ENCODE measurements at places on chromosomes 1 and 21.

- DNase-seq = no peak
Measured at GRCh38 chr1:227885135-227885647, 62.5 kb downstream of the WNT9A start.

GRCh38 chr1:115466433-115466832 is 128.4 kb upstream of the NGF start:
- no peak for DNase-seq

DNA sequence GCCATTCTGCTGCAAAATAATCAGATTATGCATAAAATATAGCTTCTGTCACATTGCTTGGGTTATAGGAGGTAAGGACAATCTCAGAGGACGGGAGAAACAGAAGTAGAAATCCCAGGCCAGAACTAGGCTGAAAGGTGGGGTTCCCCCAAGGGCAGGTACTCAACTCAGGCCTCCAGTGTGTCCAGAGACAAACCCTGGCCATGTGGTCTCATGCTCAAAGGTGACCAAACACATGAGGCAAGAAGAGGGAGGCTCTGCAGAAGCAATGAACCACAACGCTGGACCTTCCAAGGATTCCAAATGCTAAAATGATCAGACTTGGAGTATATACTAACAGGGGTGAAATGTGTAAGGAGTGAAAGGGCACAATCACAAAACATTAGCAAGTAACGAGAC is 103.8 kb downstream of the DMRTB1 start:
- DNase-seq = no peak

DNA sequence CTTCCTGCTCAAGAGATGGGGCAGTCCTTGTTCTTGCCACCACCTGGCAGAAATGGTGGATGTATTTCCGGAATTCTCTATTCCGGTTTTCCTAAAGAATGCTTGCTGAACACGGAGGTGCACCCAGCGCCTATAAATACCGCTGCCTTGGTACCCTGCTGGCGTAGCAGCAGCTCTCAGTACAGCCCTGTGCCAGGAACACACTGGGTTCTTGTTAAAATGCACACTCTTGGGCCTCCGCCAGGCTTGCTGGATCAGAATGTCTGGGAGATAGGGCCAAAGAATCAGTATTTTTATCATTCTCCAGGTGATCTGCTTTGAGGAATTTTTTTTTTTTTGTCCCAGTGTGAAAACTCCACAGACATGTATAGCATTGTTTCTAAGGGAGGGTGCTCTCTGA is 54.2 kb downstream of the IGSF5 start:
- no peak for DNase-seq

- DNase-seq = no peak
Measured at GRCh38 chr1:78101514-78101913, 55.7 kb downstream of the GIPC2 start.

DNA sequence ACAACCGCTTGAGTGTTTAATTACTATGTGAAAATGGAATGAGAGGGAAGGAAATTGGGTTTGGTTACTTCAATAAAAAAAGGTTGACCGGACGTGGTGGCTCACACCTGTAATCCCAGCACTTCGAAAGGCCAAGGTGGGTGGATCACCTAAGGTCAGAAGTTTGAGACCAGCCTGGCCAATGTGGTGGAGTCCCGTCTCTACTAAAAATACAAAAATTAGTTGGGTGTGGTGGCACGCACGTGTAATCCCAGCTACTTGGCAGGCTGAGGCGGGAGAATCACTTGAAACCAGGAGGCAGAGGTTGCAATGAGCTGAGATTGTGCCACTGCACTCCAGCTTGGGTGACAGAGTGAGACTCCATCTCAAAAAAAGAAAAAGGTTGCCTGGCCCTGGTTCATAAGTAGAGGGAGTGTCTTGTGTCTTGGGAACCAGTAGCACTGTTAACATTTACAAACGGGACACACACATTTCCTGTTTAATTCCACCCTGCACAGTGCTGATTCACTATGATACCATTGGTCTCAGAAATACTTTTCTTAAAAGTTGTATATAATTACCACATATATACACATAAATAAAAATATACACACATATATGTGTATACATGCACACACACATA is 27.6 kb upstream of the CLDN14 start:
- DNase-seq = no peak

DNA sequence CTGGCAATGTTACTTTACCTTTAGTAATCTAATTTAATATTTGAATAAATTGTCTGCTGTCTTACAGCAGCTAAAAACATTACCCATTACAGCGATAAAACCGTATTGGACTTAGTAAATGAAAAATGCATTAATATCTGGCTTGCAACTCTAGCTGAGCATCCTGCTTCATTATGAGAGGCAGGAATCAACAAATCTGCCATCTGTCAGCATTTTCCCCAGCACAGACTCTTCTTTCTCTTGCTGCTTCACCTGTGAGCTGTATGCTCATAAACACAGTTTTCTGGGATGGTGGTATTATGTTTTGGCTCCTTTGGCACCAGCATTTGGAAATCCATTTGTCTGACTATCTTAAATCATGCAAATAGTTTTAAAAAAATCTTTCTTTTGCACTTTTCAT is 487.1 kb downstream of the KCNT2 start:
- DNase-seq = no peak
